NCI-H446 (cell line): ENCODE measurements at places on chromosomes 6 and 20.

DNA sequence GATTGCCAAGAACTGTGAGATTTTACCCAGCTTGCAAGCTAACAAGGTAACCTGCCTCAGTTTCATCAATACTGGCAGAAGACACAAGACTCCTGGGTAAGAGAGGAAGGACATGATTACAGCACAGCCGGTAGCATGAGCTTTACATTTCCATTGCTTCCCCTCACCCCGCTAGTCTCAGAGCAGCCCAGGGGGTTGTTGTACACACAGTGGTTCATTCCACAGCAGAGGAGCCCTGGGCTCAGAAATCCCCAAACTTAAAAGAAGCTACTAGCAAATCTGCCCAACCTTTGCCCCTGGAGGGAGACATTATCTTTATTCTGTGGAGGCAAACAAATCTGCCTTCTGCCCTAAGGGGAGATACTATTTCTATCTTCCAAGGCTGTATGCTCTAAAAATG lies 17.1 kb upstream of the MTHFD1L start:
- no peak for DNase-seq

DNA sequence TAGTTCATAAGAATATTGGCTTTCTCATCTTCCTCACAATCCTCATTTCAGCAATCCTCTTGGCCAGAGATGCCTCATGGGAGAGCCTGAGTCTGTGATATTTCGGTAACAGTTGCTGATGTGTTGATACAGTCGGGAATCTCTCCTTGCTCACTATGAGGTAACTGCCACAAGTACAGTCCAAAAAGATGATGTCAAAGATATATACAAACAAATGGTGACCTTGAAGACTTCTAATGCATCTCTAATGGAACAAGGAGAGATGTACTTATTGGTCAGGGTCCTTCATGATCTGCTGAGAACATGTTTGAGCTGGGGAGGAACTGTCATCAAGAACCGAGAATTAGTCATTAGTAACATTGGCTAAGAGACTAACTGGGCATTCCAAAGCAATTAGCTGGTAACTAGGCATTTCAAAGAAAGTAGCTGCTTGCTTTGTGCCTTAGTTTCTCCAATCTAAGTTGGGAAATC lies 56.1 kb downstream of the FILIP1 start:
- no peak for DNase-seq

- no peak for DNase-seq
Observed at GRCh38 chr6:159720708-159721107, 6.6 kb upstream of the WTAP start.

GRCh38 chr6:22926790-22927354 lies 357.5 kb downstream of the HDGFL1 start:
- DNase-seq = peak; percentile 50

- no peak for DNase-seq
Observed at GRCh38 chr20:36543184-36544133, 2.1 kb downstream of the MYL9 start.
